ENCODE measurements at places on chromosomes 6 and 20.

DNA sequence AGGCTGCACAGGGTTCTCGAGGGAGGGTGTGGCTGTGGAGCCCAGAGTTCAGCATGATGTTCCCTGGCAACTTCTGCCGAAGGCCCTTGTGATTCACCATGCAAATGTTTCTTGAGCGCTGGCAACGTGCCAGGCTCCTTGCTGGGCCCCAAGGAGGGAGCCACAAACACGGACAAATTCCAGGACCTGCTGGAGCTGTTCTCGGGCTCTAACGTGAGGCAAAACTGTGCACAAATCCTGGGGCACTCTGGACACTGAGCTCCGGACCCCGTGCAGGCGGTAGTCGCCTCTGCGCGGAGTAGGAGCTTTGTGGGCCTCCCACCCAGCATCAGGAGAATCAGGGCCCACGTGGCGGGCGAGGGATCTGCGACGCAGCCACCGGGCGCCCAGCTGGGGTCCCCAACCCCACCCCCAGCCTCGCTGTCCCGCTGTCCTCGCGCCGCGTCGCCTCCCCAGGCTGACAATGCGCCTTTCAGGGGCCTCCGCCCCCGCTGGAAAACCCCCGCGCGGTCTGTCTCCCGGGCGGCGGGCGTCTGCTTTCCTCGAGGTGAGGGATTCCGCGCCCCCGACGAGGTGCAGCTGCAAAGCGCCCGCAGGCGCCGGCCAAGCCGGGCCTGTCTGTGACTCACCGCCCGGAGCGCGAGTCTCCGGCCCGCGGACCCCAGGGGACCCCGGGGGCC lies 31.7 kb upstream of the SCUBE3 start:
- DNase-seq: no peak

DNA sequence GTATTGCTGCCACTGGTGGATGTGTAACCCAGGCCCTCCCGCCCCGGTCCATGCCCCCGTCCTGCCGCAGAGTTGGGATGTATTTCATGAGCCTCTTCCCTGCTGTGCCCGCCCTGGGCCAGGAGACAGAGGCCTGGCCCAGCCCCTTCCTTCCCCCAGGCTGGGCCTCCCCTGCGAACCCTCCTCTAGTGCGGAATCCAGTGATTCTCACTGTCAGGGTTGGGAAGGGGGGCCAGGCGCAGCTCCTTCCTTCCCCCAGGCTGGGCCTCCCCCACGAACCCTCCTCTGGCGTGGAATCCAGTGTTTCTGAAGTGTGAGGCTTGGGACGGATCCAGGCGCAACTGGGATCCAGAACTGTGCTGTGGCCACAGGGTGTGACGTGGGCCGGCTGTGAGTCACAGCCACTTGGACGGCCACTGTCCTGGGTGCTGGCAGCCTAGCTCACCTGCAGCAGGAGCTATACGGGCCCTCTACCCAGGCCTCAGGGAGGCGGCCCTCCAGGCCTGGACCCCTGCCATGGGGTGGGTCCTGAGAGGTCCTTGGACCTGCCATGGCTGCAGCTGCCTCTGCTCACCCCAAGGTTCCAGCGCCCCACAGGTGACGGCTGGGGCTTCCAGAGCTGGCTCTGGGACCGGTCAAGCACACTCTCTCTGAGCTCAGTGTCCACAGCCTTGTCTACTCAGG lies 28.3 kb downstream of the COL20A1 start:
- DNase-seq: no peak

DNA sequence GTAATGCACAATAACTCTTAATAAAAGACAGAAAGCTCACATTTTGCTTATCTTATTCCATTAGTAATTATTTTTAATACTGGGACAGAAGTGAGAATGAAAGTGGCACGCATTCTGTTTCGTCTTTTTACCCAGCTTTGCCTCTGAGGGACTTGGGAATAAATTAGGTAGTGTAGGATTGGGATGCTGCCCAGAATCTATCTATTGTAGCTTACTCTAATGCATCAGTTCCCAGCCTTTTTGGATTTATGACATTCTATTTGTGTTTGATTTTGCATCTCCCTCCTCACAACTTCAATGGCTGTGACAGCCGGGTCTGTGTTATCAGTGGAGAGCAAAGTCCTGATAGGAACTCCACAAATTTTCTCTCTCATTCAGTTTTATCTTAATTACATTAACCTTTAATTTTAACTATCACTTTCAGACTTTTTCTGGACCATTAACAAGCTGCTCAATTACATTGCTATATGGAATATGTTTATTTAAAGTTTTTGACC lies 62.9 kb upstream of the TULP4 start:
- DNase-seq: no peak

DNA sequence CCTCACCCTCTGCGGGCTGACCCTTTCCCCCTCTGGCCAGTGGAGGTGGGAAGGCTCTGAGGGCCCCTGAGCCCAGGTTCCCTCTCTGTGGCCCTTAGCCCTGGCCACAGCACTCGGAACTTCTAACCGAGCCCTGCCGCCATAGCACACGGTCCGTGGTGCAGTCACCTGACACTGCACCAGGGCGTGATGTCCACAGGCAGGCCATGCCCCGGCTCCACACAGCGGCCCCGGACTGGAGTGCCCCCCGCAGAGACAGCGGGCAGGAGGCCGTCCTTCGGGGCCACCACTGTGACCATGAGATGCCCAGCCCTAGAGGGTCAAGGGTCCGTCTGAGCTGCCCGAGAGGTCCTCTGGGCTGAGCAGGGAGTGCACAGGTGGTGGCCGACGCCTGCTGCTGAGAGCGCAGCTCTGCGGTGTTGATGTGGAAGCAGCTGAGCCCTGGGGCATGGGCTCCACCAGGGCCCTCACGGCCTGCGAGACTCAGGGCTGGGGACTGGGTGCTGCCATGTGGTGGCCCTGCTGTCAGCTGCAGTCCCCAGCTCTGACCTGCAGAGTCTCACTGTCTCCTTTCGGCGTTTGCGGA lies 11.2 kb upstream of the BHLHE23 start:
- DNase-seq: no peak

- DNase-seq: no peak
Measured at GRCh38 chr20:51832276-51832675, 30.0 kb upstream of the SALL4 start.

- DNase-seq: peak; percentile 36
Measured at GRCh38 chr6:134669485-134669884, 280.4 kb downstream of the ALDH8A1 start.

GRCh38 chr20:57876163-57876562 lies 166.3 kb upstream of the PMEPA1 start:
- no peak for DNase-seq

DNA sequence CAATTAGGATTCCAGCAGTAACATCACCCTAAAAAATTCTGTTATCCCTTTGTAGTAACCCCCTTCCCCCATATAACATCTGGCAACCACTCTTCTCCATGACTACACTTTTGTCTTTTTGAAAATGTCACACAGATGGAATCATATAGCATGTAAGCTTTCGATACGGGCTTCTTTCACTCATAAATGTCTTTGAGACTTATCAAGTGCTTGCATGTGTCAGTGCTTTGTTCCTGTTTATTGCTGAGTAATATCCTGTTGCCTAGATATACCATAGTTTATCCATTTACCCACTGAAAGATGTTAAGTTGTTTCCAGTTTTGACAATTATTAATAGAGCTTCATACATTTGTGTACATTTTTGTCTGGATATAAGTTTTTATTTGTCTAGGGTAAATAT lies 10.4 kb upstream of the SNPH start:
- no peak for DNase-seq

GRCh38 chr6:142822383-142822782 lies 122.6 kb downstream of the HIVEP2 start:
- no peak for DNase-seq

GRCh38 chr6:109261811-109262210 lies 120.5 kb downstream of the CD164 start:
- no peak for DNase-seq

DNA sequence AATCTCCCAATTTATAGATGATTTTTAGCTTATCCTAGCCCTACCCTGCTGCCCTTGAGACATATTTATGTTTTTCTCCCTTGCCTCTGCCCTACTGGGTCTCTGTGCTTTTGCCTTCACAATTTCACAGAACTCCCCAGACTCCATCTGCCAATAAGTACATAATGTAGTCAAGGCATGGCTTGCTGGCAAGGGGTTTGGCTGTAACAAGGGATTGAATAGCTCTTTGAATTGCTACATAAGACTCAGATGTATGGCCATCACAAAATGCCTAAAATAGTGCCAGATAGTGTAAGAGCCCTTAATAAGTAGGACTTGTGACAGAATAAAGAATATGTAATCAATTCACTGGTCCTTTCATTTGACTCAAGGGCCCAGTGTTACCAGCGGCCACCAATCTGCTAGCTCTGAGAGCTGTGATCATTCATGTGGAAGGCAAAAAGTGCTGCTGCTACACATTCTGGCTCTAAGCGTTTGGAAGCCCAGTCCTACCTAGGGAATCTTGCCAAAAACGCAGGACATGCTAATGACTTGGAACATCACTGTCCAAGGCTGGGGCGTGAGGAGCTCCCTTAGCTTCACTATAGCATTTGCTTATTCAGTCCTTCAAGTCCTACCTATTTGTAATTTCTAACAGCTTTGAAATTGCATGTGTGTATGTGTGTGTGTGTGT lies 20.5 kb downstream of the CLVS2 start:
- no peak for DNase-seq

GRCh38 chr6:129279343-129280292 lies 396.7 kb downstream of the LAMA2 start:
- no peak for DNase-seq

DNA sequence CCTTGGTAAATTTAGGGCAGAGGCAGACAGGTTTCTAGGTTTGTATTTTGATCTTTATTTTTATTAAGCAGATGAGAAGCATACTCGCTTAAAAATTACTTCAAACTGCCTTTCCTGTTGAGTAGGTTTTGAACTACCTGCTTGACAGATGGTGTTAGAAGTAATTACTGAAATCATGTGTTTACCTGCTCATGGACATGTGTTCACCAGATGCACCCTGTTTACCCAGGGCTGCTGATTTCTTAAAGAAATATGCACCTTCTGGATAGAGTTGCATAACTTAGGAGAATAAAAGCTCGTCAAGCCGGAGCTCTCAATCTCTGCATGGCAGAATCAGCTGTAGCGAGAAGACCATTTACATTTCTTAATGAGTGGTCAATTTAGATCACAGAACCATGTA lies 165.1 kb downstream of the CDKAL1 start:
- no peak for DNase-seq

GRCh38 chr6:130997061-130997753 lies 65.8 kb downstream of the EPB41L2 start:
- no peak for DNase-seq
